B cell (primary cell): ENCODE measurements at places on chromosomes 7 and 10.

- no peak for DNase-seq
Observed at GRCh38 chr10:23694921-23695824, 256.3 kb downstream of the OTUD1 start.

GRCh38 chr10:63221950-63222349 is 88.8 kb downstream of the NRBF2 start:
- DNase-seq = no peak

- no peak for DNase-seq
Observed at GRCh38 chr7:39197831-39198230, 220.1 kb downstream of the POU6F2 start.

- DNase-seq = no peak
Observed at GRCh38 chr10:8172604-8173003, 118.1 kb downstream of the GATA3 start.

DNA sequence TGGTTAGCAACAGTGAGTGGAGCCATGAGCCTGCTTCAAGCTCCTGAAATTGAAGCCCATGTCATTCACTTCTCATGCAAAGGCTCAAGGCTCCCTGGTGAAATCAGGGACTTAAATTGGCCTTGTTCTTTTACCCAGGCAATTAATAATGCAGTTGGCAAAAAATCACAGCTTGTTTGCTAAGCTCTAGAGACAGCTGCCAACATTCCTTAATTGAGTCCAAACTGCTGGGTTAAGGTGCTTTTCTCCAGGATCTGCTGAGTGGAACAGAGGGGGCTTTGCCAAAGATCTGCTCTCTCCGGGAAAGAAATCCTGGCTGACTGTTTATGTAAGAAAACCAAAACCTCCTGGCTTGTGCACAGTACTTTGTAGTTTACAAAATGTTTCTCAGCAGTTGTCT is 257.6 kb upstream of the GHITM start:
- no peak for DNase-seq

DNA sequence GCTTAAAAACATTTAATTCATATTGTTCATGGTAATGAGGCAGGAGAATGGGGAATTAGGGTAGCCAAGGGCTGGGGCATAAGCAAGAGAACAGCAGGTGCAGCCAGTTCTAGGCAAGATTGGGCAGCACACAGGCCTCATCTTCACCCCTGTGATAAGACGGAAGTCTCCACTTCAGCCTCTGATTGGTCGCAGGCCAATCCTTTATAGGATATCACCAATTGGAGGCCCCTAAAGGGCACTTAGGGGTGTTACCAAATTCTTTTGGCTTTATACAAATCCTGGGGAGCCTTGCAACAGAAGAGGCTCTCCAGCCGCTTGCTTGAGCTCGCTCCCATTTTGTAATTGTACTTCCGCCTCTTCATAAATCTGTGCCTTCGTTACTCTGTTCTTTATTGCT is 231.1 kb downstream of the REEP3 start:
- no peak for DNase-seq

DNA sequence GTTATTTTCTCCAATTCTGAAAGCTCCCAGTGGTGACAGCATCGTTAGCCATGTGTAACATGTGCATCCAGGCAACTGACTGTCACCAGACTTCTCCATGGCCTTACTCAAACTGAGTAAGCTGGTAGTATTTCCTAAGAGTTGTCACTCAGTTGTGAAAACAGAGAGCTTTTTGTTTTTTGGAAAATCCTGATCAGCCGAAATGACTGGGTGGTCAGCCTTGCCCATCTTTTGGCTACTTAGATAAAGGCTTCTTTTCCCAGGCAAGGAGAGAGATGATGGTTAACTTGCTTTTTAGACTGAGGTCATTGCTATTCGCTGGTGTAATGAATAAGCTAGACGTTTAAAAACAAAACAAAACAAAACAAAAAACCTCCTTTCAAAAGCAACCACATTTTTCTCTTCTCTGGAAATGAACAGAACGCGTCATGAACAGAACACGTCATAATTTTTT is 159.5 kb upstream of the KLF14 start:
- no peak for DNase-seq

GRCh38 chr10:94992811-94993210 is 54.4 kb downstream of the CYP2C9 start:
- DNase-seq = no peak

DNA sequence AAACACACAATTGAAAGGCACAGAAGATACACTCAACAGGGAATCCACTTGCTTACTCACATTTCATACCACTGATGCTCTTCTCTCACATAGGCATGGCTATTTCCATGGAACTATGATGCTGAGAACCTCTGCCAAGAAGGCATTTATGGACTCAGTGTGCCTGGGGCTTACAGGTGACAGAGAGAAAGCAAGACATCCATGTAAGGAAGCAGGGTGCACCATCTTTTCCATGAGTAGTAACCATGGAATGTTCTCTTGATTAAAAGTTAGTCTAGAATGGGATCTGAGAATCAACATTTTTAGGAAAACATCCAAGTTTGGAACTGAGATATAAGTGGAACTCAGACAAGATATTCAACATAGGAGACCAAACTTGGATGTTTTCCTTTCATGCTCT is 52.5 kb upstream of the MACC1 start:
- DNase-seq = no peak

DNA sequence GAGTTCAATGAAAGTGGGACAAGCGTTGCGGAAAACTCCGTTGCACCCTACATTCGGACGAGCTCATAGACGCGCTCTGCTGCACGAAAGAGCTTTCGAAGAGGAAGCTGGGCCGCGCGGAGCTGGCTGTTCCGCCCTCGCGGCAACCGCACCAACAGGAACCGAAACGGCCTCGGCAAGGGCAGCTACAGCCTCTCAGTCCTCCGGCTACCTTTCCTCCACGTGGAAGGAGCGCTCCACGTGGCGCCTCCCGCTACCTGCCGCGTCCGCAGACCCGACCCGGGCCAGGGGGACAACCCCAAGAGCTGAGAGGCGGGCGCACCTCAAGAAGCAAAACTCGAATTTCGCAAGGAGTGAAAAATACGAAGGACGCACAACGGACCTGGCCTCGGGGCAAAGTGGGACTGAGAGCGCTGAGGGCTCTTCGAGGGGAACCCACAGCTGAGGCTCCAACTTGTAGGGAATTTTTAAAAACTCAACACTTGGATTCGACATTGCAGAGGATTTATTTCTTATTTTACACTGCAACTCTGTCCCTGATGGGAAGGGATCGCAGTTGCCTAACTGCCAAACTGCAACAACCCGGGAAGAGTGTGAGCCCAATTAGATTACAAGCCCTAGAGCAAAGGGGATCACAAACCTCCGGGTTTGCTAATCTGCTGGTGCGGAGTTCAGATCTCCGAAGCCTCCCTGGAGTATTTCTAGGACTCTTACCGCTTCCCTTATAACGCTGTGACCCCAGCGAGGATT is 1.4 kb downstream of the HPSE2 start:
- peak; percentile 81 for DNase-seq

DNA sequence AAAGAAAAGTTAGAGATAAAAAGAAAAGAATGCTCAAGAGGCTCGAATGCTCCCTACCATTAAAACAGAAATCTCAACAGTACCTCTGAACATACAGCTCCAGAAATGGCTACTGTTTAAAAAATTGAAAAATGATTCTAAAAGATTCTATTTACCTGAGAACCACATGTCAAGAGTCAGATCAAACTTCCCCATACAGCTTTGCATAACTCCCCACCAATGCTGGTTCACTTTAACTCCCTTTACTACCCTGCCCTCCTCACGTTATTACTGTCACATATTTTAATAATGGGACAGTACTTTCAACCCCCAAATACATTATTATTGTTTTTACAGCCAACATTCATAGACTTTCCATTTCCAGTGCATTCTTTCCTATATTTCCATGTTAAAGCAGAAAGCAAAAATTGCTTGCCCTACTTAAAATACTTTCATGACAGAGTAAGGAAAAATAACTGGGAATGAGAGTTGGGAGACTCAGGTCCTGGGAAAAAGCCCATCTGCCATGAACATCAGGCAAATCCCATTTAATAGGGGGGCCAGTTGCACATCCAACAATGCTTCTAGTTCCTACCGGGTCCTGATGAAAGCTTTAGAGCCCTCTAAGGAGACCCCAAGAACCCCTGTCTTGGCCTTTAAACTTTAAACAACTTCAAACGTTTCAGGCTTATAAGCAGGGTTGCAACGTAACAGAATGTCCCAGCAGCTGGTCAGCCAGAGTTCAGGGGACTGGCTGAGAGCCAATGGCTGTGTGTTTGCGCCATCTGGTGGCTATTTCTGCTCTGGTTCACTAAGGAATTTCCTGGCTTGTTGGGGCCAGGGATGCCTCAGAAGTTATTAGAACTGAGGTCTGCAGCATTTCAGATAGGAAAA is 247.4 kb downstream of the ELMO1 start:
- DNase-seq = peak; percentile 52

DNA sequence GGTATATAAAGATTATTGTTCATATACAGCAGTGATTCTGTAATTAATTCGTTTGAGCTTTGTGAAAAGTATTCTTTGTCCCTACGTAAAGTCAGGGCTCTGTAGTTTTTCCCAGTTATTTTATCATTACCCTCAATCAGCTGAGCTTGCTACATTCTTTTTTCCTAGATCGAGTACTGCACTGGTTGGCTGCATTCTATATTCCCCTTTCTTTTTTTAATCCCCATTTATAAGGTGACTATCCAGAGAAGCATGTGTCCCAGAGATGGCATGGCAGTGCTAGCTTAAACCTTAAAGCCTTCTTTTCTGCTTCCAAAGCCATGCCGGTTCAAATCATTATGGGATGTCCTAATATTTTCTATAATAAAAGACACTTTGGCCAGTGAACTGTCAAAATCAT is 230.1 kb upstream of the CELF2 start:
- no peak for DNase-seq

GRCh38 chr10:32979041-32979440 is 21.0 kb upstream of the ITGB1 start:
- no peak for DNase-seq

GRCh38 chr7:92685136-92686042 is 95.2 kb upstream of the FAM133B start:
- DNase-seq = no peak

- DNase-seq = no peak
Observed at GRCh38 chr7:68321776-68322496, 1276.3 kb upstream of the AUTS2 start.

DNA sequence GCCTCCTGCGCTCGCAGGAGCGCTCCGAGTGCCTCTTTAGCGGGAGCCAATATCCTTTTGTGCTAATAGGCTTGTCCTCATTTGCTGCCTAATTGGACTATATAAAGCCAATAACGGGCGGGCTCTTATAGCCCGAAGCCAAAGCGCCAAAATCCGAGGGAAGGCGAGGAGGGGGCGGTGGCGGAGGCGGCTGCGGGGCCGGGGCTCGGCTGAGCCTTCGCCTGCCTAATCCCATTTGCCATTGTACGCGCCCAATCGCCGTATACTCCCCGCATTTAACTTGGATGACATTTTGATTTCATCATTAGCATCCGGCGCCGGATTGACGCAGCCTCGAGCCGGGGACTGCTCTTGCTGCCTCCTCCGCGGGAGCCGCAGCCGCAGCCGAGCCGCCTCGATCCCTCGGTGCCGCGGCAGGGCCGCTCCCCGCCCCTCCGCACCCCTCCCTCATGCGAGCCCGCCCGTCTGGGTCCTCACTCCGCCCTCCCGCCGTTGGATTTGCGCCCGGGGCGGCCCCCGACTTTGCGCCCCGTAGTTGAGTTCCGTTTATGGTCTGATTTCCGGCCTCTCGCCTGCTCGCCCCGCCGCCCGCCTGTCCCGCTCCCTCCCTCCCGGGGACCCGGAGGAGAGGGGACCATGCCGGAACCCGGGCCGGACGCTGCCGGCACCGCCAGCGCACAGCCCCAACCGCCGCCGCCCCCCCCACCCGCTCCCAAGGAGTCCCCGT is at the start of gene HMX3:
Gene HMX3 (plus strand): TSS at position 556 of the 727 bp plus-strand sequence. CDS start 81 bp downstream, at position 637.
- peak; percentile 62 for DNase-seq

DNA sequence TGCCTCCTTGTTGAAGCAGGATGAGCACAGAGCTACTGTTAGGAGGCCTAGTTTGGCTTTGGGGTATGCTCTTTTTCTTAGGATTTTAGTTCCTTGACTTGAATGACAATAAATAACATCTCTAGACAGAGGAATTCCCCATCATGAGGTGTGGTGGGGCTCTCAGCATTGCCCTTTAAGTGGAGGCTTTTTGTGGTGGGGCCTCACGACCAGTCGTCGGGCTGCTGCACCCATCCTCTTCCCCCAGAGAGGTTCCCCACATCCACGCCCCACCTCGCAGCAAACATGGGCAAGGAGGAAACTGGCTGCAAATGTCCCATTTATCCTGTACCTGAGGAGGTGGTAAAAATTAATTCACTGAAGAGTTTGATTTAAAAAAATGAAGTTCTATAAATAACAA is 36.1 kb upstream of the TARP start:
- no peak for DNase-seq

DNA sequence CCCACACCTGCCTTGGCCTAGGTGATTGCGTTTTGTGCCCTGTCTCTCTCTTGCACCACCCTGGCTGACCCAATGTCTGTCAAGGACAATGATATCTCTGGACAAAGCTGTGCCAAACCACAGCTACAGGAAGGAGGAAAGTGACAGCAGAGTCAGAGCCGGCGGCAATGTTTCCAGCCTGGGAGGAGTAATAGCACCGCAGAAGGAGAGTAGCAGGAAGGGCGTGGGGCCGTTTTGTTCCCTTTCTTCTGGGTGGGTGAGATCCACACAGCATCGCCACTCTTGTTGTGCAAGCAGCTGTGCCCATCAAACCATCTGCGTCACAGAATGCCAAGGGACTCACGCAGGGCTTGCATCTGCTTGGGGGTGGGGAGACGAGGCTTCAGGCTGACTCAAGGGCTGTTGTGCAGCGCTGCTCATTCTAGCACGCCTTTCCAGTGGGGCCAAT is 341.6 kb upstream of the AUTS2 start:
- DNase-seq = peak; percentile 22

DNA sequence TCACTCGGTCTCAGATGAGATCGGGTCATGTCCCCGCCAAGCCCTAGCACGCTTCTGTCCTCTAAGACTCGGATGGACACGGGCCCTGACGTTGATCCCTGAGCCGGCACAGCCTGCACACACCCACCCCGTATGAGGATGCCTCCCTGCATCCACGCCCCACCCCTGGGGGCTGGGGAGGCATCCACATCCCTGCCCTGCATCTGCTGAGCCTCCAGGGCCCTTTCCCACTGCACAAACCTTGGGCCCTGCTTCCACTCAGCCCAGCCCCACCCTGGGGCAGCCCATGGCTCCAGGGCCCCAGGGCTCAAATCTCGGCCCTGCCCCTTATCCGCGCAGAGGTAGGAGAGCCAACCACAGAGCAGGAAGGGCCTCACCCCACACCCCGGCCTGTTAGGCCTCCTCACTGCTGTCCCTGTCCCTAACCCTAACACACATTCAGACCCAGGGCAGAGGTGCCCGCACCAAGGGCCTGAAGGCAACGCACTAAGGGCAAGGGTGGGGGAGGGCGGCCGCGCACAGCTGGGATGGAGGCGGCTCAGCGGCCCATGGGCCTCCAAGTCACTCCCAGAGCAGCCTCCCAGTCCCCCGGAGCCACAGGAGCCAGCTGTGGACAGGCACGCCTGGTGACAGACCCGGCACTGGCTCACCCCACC is 9.5 kb upstream of the MICALL2 start:
- DNase-seq = no peak

GRCh38 chr10:130994191-130994590 is 317.3 kb downstream of the TCERG1L start:
- DNase-seq = no peak

DNA sequence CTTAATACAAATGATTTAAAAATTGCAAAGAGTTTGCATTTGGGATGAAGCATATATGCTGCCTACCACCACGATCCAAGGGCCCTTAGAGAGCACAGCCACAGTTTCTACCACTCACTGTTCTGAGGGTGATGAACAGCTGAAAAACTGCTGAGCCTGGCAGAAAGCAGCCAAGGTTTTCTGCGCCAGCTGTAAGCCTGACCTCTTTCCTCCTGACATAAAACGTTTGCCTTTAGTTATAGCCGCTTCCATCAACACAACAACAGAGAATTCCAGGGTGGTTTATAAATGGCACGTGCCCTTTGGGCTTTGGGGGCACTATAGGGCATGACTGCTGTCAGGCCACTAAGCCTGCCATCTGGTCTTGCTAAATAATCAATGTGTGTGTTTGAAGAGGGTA is 222.8 kb downstream of the RELN start:
- DNase-seq = no peak
